ENCODE measurements at places on chromosomes 1 and 21.

DNA sequence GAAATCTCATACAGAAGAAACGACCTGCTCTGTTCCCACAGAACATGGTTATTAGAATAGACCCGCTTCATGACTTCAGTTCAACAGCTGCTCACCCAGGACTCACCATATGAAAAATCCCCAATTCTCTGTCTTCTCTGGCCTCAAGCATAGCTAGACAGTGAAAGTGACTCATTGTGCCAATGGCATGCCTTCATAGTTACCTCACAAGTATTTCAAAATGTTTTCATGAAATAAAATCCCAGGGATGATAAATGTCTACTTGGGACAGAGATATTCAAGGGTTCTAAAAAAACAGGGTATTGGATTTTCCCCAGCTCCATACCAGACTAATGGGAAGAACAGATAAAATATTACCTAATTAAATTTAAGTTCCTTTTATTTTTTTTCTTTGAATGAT lies 82.3 kb downstream of the NOTCH2 start:
- peak; percentile 96 for DNase-seq

DNA sequence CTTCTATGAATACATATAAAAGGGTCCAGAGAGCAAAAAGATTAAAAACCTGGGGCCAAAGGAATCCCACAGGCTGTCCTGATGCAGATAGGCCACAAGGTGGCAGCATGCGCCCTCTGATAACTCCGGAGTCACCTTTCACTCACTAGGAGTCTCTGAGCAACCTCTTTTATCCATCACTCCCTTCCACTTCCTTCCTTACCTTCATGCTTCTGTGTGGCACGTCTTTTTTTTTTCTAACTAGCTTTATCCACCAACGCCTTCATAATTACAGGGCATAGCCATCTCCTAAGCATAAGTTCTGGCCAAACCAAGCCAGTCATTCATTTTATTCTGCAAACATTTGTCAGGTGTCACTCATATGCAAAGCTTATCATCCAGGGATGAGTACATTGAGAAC lies 3.9 kb upstream of the PGLYRP4 start:
- DNase-seq: peak; percentile 71

GRCh38 chr1:63915121-63915520 lies 141.3 kb downstream of the ROR1 start:
- peak; percentile 10 for DNase-seq

DNA sequence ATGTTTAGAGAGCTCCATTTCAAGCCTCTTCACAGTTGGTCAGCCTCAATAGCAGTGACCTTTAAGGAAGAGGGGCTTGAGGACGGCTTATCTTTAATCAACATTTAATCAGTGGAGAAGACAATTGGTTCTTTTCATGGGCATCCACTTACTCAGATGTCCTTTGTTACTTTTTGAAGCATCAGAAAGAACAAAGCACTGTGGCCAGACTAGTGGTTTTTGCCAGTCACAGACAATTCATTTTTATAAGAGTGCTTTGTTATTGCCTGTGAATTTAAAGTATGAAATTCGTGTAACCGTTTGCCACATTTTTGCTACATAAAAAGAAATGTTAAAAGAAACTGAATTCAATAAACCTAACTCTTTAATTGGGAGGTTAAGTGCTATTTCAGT lies 222.8 kb downstream of the TPR start:
- no peak for DNase-seq

DNA sequence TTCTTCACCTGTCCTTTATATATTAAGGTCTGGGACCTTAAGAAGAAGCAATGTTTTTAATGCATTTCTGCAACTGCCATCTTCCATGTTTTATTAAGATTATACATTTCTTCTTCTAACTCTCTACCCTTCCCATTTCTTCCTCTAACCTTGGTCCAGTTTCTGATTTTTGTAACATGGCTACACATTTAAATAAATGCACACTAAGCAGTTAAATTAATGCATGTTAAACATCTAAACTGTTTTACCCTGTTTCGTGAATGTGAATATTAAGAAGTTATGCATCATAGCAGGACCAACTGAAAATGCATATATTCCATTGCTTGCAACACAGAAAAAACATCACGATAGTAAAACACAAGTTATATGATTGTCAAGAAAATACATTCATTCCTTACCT lies 3.7 kb downstream of the BRINP3 start:
- DNase-seq: no peak

DNA sequence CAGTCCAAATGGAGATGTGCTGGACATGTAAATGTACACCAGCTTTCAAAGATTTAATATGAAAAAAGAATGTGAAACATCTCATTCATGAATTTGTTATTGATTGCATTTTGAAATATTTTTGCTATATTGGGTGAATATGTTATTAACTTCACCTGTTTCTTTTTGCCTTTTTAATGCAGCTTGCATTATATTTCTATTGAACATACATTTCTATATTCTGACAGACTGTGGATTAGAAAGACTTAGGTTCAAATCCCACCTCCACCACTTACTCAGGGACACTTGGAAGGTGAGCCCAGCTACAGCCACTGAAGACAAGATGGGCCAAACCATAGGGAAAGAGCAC lies 37.8 kb downstream of the LRRN2 start:
- DNase-seq: no peak

GRCh38 chr1:180923021-180923841 lies 10.5 kb downstream of the KIAA1614 start:
- DNase-seq: peak; percentile 71

- peak; percentile 8 for DNase-seq
Measured at GRCh38 chr1:56773341-56774066, 45.7 kb downstream of the FYB2 start.

DNA sequence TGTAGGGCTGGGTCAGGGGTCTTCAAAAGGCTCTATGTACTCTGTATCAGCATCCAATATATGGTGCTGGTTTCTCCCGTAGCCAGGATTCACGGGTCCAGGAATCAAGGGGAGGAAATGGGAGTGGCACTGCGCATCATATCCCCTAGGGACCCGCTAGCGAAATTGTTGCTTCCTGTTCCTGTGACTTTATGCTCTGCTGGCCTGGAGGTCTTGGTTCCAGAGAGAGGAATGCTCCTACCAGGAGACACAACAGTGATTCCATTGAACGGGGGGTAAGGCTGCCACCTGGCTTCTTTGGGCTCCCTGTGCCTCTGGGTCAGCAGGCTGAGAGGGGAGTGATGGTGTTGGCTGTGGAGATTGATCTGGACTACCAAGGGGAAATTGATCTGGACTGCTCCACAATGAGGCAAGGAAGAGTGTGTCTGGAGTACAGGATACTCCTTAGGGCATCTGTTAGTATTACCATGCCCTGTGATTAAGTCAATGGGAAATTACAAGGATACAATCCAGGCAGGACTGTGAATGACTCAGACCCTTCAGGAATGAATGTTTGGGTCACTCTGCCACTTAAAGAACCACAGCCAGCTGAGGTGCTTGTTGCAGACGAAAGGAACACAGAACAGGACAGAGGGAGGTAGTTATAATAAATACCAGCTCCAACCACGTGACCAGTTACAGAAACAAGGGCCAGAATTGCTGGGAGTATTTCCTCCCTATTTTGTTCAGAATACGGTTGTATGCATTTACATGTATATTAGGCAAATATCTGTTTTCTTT lies 10.2 kb downstream of the SPSB1 start:
- DNase-seq: peak; percentile 98

GRCh38 chr1:152225678-152226077 lies 1.7 kb upstream of the HRNR start:
- no peak for DNase-seq

DNA sequence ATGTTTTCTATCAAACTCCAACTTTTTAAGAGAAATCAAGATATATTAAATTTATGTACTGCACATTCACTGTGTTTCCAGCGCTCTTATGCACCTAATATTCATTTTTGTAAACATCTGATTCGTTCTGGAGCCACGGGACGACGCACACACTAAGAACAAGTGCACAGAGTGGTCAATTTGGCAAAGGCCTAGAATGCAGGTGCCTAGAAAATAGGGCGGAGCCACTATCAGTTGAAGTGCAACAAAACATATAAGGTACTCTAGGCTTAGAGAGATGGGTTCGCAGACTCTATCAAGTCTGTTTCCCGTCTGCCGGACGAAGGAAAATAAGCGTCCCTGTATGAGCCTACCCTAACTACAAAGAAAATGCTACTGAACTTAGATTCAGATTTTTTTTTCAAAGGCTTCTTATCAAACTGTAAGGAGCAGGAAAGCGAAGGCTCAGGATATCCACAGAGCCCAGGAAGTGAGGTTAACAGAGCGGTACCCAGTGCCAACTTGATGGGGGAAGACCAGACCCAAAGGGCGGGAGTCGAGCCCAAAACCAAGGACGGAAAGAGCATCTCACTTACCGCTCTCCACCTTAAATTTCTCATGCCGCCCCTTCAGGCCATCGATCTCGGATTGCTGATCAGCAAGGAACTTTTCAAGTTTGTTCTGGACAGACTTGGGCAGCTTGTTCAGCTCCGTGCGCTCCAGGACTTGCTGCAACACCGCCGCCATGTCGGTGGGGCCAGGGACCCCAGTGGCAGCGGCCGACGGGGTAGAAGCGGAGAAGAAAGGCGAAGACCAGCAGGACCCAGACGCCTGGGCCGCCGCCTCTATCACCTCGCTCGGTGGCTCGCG lies 526 bp downstream of the TPR start:
- DNase-seq: peak; percentile 54

GRCh38 chr21:35338881-35339632 lies 290.0 kb upstream of the RUNX1 start:
- DNase-seq: no peak

DNA sequence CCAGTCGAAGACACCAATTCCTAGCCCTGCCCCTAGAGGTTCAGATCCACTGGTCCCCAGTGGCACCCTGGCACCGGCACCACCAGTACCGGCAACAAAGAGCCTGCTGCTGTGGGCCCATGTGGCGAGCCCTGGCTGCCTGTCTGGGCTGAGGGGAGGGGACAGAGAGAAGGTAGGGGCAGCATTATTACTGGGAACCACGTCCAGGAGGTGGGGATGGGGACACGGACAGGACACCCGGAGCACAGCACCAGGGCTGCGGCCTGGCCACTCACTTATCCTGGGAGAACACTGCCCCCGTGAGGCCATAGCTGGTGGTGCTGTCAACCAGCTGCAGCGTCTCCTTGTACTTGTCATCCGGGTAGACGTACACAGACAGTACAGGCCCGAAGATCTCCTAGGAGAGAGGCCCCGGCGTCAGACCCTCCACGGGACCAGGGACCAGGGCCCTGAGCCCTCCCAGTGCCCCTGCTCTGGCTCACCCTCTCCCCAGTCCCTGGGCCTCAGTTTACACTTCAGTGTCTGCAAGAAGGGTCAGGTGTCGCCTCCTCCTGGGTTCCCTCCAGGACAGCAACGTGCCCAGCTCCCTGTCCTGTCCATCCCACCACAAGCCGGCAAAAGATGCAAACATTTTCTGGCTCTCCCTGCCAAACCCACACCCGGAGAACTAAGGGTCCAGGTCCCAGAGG lies 15.8 kb upstream of the TAS1R2 start:
- DNase-seq: peak; percentile 77

GRCh38 chr1:208997726-208998312 lies 585.7 kb upstream of the CAMK1G start:
- DNase-seq: peak; percentile 36

- peak; percentile 76 for DNase-seq
Measured at GRCh38 chr1:159197561-159198557, 6.8 kb upstream of the ACKR1 start.

DNA sequence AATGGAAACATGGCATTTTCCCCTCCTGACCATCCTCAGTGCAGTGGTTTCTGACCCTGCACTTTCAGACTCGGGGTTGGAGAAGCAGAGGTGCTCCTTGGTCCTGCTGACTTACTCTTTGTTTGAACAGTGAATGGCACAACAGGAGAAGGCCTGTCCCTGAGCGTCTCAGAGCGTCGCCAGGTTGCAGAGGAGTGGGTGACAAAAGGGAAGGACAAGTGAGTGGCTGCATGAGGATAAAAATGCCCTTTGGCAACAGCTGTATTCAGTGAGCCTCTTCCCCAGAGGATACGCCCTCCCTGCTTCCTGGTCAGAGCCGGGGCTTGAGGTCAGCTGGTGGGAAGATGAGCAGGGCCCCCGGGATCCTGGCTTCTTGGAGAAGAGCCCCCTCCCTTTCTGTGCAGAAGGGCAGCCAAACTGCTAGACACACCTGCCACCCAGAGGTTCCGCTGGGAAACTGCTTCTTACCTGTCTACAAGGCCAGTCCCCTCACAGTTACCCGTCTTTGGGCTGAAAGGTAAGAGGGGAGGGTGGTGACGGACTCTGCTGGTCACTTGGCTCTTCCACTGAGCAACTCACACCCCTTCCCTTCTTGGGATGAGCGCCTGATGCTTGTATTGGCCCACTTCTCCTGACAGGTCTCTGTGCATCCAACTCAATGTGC lies 16.6 kb downstream of the NPL start:
- no peak for DNase-seq

GRCh38 chr1:8482979-8483381 lies 165.1 kb downstream of the SLC45A1 start:
- DNase-seq: peak; percentile 69

DNA sequence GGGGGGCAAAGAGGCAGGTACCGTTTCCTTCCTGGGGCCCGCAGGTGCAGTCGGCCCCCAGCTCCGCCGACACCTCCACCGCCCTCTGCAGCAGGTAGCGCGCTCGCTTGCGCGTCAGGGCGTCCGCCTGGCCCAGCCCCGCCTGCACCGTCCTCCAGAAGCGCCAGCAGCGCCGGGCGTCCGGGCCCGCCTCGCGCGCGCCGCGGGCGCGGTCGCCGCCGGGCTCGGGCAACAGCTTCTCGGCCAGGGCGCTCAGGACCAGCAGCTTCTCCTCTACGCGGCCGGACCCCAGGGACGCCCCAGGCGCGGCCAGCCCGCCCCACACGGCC lies 863 bp downstream of the TARBP1 start:
- no peak for DNase-seq

GRCh38 chr1:173525926-173526325 lies 48.8 kb downstream of the PRDX6 start:
- DNase-seq: no peak
